ENCODE measurements at places on chromosomes 3 and 15.

GRCh38 chr3:149592758-149593240, 65.0 kb downstream of the WWTR1 start:
- DNase-seq = no peak

- DNase-seq = peak; percentile 70
These were observed 93.9 kb upstream of the RASGRF1 start for GRCh38 chr15:79184465-79184892.

DNA sequence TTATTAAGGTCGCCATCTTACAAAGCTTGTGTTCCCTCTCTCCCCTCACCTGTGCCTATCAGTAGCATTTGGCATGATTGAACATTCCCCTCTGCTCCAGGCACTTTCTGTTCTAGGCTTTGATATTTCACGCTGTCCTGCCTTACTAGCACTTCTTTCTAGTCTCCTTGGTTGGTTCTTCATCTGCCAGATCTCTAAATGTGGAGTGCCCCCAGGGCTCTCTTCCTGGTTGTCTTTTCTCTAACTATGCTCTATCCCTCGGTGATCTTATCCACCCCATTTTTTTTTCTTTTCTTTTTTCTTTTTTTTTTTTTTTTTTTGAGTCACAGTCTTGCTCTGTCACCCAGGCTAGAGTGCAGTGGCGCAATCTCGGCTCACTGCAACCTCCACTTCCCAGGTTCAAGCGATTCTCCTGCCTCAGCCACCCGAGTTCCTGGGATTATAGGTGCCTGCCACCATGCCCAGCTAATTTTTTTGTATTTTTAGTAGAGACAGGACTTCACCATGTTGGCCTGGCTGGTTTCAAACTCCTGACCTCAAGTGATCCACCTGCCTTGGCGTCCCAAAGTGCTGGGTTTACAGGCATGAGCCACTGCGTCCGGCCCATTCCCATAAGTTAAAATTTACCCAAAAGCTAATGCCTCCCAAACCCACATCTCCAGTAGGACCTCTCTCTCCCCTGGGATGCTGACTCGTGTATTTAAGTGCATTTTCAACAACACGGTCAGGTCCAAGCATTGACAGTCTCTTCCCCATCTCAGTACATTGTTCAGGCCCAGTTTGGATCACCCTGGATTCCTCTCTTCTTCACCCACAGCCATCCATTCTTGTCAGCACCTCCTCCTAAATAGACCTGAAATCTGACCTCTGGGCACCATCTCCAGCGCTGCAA, 5.2 kb downstream of the NUSAP1 start:
- DNase-seq = no peak

- DNase-seq = no peak
These were observed 34.0 kb upstream of the SH3GL3 start for GRCh38 chr15:83413054-83413719.

GRCh38 chr15:76998663-76999285, 3.8 kb downstream of the PSTPIP1 start:
- DNase-seq = no peak

GRCh38 chr15:66394472-66394871, 7.8 kb downstream of the MAP2K1 start:
- DNase-seq = no peak

DNA sequence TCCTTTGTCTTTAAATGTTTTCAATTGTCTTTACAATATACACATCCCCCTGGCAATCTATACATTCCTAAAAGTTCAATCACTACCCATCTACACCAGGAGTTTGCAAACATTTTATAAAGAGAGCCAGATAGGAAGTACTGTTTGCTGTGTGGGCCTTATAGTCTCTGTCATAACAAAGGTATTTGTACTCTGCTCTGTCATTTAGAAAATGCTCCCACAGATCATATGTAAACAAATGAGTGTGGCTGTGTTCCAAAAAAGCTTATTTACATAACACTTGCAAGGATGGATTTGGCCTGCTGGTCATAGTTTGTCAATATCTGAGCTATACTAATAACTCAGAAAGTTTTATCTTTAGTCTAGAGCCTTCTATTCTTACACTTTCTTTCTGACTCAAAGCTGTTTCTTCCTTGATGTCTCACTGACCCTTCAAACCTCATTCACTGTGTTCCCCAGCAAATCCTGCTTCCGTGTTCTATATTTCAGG, 511.9 kb downstream of the GBE1 start:
- DNase-seq = no peak

DNA sequence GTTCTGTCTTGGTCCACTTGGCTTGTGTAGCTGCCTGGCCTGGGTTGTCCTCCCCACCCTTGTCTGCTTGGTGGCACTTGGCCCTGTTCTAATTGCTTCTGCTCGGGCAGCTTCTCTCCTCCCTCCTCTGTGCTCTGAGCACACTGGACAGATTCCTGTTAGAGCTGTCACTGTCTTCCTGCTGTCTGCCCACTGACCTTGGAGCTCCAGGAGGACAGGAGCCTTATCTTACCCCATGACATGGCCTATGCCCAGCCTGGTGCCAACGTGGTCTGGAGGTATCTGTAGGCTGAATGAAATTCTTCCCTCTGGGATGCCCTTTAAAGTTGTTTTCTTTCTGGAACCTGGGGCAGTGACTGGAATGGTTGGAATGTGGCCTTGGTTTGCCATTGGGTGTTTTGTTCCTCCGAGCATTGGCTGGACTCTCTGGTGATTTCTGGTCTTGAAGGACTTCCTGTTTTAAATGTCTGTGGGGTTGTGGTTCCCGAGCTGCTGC, 94.1 kb downstream of the FAM43A start:
- no peak for DNase-seq

DNA sequence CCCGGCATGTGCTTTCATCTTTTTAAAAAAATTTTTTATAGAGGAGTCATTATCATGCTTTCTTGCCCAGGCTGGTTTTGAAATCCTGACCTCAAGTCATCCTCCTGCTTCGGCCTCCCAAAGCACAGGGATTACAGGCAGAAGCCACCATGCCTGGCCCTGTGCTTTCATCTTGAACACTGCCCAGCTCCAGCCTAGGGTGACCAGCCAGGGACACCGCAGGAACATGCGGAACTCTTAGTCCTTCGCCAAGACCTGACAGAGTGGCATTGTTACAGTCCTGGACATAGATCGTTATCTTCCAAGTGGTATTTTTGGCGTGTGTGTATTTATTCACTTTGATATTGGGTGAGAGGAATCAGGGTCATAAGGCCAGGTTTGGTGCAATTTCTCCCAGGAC, 7.9 kb upstream of the FURIN start:
- no peak for DNase-seq

- peak; percentile 37 for DNase-seq
These were observed 136.2 kb downstream of the TNIK start for GRCh38 chr3:171323938-171324536.

- no peak for DNase-seq
These were observed 980 bp downstream of the DALRD3 start for GRCh38 chr3:49017229-49017970.

- DNase-seq = no peak
These were observed 186.7 kb downstream of the UACA start for GRCh38 chr15:70576696-70577095.

DNA sequence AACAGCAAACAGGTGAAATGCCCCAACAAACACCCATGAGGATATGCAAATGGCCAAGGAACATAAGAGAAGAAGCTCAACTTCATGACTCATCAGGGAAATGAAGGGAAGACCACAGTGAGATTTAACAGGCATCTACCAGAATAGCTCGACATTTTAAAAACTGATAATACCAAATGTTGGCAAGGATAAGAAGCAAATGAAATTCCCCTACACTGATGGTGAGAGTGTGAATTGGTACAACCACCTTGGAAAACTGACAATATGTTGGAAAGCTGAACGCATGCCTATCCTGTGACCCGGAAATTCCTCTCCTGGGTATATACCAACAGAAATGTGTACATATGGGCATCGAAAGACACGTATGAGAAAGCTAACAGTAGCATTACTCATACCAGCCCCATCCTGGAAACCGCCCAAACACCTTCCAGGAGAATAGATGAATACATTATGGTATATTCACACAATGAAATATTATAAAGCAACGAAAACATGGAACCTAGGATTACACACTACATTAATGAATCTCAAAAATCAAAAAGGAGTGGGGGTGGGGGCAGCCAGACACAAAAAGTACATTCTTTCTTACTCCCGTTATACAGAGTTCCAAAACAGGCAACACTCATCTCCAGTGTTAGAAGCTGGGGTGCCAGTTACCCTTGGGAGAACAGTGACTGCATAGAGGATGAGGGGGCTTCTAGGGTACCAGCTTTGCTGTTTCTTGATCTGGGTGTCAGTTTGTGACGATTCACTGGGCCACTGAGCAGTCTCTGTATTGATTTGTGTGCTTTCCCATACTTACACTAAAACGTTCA, 16.9 kb downstream of the RFTN1 start:
- no peak for DNase-seq

- DNase-seq = no peak
These were observed 145.0 kb downstream of the MYLK start for GRCh38 chr3:123739106-123739505.

GRCh38 chr15:28112101-28112760, 13.1 kb upstream of the OCA2 start:
- DNase-seq = no peak

DNA sequence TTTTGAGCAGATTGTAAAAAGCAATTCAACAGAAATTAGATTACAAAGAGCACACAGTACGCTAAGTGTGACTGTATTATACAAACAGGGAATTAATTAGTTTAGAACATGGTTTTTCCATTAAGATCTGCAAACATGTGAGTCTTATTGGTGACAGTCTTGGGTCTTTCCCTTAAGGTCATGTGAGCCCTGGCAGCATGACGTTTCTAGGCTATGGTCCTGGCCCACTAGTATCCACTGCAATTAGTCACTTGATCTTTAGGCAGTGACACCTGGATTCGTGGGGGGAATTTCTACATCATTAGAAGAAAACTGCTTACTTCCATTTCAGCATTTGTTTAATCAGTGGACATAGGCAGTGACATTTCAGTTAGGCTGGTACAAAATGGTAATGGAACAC, 360.2 kb upstream of the NR2F2 start:
- DNase-seq = no peak

DNA sequence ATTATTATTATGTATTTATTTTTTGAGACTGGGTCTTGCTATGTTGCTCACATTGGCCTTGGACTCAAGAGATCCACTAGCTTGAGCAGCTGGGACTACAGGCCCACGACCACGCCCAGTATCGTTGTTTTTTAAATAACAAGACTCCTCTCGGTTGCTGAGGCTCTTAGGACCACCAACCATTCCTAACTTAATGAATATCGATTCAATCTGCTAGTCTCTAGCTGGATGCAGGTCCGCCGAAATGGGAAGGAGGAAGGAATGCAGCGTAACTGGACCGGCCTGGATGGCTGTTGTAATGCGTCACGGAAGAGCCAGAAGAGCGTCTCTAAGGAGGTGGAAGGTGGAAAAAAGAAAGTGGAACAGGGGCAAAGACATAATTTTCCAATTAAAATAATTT, 1.7 kb downstream of the ANXA2 start:
- peak; percentile 42 for DNase-seq

- no peak for DNase-seq
These were observed 700.3 kb downstream of the TUSC7 start for GRCh38 chr3:117409701-117410459.

- no peak for DNase-seq
These were observed 1101.4 kb downstream of the ROBO2 start for GRCh38 chr3:78141269-78141668.

GRCh38 chr15:57003418-57003817, 85.0 kb downstream of the TCF12 start:
- DNase-seq = no peak

- DNase-seq = no peak
These were observed 27.8 kb upstream of the TSEN2 start for GRCh38 chr3:12456441-12456840.

DNA sequence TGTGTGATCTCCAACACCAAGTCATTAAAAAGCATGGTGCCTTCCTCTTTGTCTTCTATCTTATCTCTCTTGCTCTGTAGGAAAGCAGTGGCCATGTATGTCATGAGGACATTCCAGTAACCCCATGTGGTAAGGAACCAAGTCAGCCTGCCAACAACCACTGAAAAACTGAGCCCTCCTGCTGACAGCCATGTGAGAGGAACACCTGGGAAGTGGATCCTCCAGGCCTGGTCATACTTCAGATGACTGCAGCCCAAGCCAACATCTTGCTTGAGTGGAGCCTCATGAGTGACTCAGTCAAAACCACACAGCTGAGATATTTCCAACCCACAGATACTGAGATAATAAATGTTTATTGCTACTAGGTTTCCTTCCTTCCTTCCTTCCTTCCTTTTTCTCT, 597.3 kb downstream of the ZIC1 start:
- DNase-seq = no peak

DNA sequence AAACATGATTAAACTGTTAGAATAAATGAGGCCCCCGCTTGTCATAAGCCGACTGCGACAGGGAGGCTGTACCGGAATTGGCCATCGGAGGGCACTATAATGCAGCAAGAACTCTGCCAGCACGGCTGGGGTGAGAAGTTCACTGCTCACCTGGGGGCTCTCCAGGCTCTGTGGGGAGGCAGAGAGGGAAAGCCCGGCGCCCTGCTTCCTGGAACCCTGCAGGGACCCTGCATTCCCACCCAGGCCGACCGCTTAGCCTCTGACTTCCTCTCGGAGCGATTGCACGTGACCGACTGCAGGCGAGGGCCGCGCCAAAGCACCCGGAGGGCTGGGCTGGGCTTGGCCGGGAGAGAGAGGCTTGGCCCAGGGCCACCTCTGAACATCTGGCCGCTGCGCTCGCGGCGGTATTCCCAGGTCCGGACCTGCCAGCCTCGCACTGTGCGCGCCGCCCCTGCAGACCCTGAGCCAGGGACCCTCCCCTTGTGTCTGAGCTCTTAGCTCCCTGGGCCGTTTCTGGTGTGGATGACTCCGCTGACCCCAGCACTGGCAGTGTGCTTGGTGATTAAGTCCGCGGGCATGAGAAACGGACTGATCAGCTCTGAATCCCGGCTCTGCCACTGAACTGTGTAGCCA, 26.2 kb downstream of the DRD3 start:
- peak; percentile 52 for DNase-seq

All from inflammatory macrophage treated with lipopolysaccharide for 4 hours (primary cell).